ENCODE measurements at places on chromosomes 7 and 10.

- no peak for DNase-seq
Measured at GRCh38 chr7:105778956-105779355, 97.4 kb downstream of the ATXN7L1 start.

- no peak for DNase-seq
Measured at GRCh38 chr7:75963381-75963995, 30.9 kb downstream of the TMEM120A start.

DNA sequence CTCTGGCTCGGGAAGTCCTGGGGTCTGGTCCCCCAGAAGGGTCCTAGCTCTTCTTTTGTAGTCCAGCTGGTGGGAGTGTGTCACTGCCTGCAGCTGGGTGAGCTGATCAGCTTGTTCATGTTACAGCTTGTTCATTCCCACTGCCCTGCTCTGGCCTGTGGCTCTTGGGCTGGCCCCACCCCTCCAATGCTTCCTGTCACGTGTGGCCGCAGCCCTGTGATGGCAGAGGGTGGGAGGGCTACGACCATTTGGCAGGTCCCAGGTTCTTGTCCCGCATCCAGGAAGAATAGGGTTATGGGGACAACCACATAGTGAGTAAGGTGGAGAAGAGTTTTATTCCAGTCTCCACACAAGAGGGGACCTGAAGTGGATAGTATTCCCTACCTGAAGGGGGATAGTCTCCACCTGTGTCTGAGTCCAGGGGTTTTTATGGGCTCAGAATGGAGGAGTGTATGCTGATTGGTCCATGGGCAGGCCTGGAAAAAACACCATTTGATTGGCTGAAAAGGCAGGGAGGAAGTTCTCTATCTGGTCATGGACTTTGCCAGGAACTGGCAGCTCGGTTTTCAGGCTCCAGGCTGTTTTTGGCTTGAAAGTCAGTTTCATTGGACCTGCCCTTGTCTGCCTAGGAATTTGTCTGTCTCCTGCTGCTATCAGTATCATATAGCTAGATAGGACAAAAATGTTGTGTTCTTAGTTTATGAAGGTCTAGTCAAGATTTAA is 13.1 kb downstream of the SDHAF3 start:
- DNase-seq, result no peak

- no peak for DNase-seq
Measured at GRCh38 chr7:117661328-117661727, 181.5 kb downstream of the CFTR start.

GRCh38 chr10:107749235-107749634 is 584.7 kb upstream of the SORCS1 start:
- DNase-seq, result no peak

DNA sequence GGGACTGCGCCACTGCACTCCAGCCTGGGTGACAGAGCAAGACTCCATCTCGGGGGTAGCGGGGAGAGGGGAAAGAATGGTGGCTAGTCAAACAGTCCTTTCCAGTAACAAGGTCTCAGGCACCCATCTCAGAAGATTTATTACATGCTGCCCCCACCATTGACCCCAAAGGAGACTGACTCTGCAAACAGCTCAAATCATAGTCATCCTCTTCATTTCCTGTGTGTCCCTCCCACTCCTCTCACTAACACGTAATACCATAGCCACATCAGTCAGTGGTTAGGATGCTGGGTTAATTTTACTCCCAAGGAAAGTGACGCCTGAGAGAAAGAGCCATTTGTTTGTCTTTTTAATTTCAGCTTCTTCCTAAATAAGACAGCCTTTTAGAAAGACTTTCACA is 56.6 kb upstream of the BET1 start:
- no peak for DNase-seq

GRCh38 chr7:133682364-133683181 is 429.7 kb downstream of the EXOC4 start:
- no peak for DNase-seq

DNA sequence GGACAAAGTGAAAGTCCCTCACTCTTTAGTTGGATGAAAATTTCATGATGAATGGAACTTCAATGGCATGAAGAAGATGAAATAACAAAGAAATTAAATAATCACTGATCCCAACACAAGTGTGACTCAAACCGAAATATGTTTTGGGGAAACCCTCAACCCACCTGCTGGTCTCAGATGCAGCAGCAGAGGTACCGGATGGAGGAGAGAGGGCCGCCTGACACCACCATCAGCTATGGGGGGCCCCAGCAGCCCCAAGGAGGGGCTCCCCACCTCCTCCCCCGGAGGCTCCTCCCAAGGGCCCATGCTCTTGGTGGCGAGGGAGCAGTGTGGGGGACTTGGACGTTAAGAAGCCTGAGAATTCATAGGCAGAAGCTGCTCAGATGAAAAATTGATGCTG is 137.2 kb upstream of the ADARB2 start:
- DNase-seq, result no peak
